ENCODE measurements at places on chromosomes 2 and 18.

GRCh38 chr2:183037074-183037552 is 1.1 kb downstream of the NCKAP1 start:
- peak; percentile 43 for DNase-seq

GRCh38 chr2:120447127-120447785 is 101.3 kb downstream of the INHBB start:
- no peak for DNase-seq

- DNase-seq, result no peak
Observed at GRCh38 chr18:73750052-73750451, 397.6 kb downstream of the FBXO15 start.

GRCh38 chr2:19711470-19712372 is 190.1 kb downstream of the TTC32 start:
- no peak for DNase-seq

- DNase-seq, result peak; percentile 8
Observed at GRCh38 chr2:64646007-64646880, 7.5 kb downstream of the SERTAD2 start.

DNA sequence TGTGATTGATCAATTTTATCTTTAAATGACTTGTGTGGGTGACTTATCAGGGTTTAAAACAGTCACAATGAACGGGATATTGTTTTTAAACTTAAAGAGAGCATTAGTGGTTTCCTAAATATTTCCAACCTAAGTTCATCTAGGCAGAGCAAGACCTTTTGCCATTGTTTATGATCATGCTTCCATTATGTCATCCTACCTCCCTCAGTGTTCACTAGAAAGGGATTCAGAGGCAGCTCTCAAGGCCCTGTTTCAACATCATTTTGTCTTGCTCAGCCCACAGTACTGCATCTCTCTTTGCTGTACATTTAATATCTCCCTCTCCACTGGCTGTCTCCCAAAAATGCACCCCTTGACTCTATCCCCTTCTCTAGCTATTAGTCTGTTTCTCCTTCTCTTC is 21.5 kb upstream of the PELI1 start:
- DNase-seq, result no peak

GRCh38 chr2:224869601-224870233 is 153.6 kb upstream of the CCDC195 start:
- DNase-seq, result no peak

DNA sequence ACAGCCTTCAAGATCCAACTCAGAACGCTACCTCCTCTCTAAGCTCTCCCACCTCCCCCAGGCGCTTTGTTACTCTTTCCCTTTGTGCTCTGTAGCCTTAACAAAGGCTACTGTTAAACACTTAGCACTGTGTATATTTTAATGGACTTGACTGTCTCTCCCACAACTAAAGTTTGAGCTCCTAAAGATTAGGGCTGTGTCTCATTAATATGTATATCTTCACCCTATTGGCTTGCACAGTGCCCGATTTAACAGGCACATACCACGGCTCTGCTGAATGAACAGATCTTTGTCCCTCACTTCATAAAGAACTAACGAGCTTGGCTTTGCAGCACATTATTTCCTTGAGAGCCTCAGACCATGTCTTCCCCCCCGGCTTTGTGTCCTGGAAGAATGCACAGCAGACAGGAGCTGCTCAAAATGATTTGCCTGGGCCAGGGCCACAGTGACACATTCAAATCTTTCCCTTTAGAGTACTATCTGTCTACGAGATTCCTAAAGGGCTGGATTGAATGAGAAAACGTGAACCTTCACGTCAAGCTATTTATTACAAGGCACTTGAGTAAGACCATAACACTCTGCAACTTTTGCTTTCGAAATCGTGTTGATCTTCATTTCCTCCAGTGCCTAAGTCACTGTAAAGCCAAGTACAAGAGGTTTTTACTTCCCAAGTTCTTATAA is 22.1 kb downstream of the ABHD3 start:
- DNase-seq, result no peak

- no peak for DNase-seq
Observed at GRCh38 chr2:197247083-197247482, 63.5 kb downstream of the ANKRD44 start.

- no peak for DNase-seq
Observed at GRCh38 chr2:7373156-7373555, 455.9 kb downstream of the RNF144A start.

GRCh38 chr2:134145519-134145918 is 108.4 kb upstream of the MGAT5 start:
- DNase-seq, result no peak

DNA sequence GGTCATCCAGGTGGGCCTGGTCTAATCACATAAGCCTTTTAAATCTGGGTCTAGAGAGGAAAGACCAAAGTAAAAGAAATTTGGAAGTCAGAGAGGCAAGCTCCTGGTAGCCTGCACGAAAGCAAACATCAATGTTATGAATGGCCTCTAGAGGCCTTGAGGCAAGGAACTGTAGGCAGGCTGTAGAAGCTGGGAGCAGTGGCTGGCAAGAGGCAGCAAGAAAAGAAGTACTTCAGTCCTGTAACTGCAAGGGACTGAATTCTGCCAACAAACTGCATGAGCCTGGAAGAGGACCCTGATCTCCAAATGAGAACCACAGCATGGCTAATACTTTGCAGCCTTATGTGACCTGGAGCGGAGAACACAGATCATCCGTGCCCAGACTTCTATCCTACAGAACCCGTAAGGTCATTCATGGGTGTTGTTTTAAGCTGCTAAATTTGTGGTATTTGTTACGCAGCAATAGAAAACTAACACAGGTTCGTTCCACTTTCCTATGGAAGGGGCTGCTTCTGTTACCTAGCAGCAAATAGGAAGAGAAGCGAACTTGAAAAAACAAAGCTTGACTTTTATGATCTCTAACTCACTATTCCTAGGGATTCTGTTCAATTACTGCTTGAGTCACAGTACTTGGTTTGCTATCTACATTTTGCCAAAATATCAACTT is 1.2 kb downstream of the IMMT start:
- DNase-seq, result no peak

GRCh38 chr2:54755641-54756326 is 32.3 kb downstream of the EML6 start:
- DNase-seq, result no peak

- no peak for DNase-seq
Observed at GRCh38 chr18:35753306-35753910, 171.9 kb downstream of the GALNT1 start.

DNA sequence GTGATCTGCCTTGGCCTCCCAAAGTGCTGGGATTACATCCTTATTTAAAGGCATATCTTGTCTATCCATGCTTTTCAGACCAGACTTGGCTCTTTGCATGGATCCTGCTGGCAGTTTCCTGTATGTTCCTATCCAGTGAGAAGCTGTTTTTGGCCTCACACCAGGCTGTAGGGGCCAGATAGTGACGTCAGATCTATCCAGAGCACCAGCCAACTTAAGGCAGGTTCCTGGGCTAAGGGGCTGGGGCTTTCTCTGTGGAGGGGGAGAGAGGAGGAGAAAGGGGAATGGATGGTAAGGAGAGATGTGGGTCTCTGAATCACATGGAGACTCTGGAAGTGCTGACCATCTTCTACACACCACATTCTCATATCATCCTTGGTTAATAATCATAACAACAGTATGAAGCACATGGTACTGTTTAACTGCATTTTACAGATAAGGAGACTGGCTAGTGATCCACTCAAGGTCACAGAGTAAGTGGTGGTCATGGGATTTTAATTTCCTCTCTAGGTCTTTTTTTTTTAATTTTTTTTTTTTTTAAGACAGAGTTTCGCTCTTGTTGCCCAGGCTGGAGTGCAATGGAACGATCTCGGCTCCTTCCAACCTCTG is 2.0 kb upstream of the FAM117B start:
- no peak for DNase-seq

- DNase-seq, result no peak
Observed at GRCh38 chr18:31609886-31610285, 18.2 kb downstream of the TTR start.

DNA sequence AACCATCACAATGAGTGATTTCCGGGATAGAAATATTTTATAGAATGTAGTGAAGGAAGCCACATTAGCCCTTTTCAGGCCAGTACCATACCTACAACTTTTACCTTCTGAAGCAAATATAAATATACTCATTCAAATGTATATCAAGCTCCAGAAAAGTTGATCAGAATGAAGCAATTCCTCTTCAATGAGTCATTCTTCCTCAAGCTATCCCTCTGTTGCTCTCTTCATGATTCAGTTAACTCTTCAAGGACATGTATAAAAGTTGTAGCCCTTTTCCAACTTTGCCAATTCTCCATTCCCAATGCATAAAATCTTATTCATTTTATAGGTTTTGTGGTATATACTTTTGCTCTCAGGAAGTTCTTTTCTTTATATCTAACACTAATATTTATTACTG is 242.1 kb upstream of the RGPD4 start:
- no peak for DNase-seq

GRCh38 chr2:204240961-204241360 is 304.3 kb upstream of the PARD3B start:
- DNase-seq, result no peak

DNA sequence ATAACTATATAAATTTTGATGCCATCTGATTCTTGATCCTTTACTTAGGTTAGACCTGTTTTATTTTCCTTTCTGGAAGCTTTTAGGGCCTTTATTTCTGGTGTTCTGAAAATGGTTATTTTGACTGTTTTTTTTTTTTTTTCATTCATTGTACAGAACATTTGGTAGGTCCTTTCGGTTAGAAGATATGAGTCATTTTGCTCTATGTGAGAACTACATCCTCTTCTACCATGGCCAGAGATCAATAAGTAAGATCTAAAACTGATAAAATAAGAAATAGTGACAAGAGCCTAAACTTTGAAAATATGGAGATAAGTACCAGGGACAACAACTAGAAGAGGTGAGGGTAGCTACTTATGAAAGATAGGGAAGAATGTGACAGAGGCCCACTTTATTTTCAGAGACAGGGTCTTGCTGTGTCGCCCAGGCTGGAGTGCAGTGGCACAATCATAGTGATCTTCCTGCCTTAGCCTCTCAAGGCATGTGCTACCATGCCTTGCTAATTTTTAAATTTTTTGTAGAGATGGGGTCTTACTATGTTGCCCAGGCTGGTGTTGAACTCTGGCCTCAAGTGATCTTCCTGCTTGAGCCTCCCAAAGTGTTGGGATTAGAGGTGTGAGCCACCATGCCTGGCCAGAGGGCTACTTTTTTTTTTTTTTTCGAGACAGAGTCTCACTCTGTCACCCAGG is 66.5 kb downstream of the EIF2AK3 start:
- no peak for DNase-seq

GRCh38 chr2:23751747-23752265 is 175.1 kb downstream of the ATAD2B start:
- DNase-seq, result no peak

DNA sequence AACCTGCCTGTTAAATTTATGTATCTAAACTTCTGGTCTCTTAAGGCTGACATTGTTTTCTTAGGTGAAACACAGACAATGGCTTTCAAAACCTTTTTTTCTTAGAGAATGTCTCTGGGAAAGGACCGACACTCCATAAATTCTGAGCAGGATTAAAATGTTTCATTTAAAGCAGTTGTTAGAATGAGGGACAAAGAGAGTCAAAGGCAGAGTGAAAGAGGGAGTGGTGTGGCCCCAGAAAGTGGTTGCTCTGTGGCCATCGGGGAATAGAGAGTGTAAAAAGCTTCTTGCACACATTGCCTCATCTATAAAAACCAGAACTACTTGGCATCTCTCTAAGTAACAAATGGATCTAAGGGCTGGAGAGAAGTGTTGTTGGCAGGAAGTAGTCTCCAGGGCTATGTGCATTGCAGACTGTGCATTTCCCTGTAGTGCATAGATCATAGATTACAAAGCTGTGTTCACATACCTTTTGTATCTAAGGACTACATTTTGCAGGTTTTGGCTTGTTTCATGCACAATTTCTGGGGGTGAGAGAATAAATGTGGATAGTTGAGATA is 3.6 kb downstream of the RPRM start:
- DNase-seq, result no peak

GRCh38 chr2:138867341-138867740 is 87.2 kb upstream of the NXPH2 start:
- no peak for DNase-seq

DNA sequence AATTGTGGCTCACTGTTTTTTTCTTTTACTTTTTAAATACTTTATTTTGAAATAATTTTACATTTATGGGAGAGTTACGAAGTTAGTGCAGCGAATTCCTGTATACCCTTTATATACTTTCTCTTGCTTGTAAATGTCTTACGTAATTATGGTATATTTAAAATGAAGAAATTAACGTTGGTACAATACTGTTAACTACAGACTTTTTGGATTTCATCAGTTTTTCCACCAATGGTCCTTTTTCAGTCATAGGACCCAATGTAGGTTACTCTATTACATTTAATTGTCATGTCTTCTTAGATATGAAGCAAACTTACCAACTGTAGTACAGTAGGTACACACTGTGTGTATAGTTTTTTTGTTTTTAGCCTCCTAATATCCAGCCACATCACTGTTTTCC is 76.3 kb downstream of the BOLA3 start:
- no peak for DNase-seq

DNA sequence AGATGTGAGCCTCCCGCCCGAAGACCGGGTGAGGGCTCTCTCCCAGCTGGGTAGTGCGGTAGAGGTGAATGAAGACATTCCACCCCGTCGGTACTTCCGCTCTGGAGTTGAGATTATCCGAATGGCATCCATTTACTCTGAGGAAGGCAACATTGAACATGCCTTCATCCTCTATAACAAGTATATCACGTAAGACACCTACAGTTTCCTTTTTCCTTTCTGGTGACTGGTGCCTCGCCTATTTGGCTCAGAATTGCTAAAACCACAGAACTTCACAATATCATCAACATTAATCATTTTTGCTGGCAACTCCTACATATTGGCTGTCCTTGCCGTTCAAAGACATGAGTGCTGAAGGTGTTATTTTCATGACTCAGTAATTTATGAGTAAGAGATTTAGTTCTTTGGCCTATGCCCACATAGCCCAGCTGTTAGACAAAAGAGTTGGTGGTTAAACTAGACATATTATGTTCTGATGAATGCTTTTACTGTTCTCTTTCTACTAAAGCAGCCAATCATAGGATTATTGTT is 2.2 kb downstream of the STAMBP start:
- no peak for DNase-seq

- DNase-seq, result no peak
Observed at GRCh38 chr2:207035875-207036274, 96.6 kb downstream of the CPO start.

GRCh38 chr18:11983592-11983991 is 2.3 kb downstream of the IMPA2 start:
- DNase-seq, result no peak

- DNase-seq, result no peak
Observed at GRCh38 chr2:214180071-214180470, 230.8 kb upstream of the VWC2L start.

- DNase-seq, result no peak
Observed at GRCh38 chr2:109110170-109110569, 18.8 kb upstream of the SH3RF3 start.

- no peak for DNase-seq
Observed at GRCh38 chr2:17959833-17960232, 81.4 kb downstream of the KCNS3 start.

DNA sequence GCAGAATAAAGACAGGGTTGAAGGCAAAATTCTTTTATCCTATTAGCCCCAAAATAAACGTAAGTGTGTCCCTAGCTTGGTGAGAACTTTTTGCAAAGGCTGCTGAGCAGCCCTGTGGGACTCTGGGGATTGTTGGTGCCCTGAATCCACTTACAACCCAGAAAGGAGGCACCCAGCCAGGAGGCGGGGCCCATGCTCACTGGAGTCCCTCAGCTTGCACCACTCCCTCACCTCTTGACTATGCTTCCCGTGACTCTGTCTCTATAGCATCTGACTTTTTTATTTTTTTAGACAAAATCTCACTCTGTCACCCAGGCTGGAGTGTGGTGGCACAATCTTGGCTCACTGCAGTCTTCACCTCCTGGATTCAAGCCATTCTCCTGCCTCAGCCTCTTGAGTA is 15.8 kb upstream of the COL6A3 start:
- DNase-seq, result no peak
